ENCODE measurements at places on chromosomes 3 and 15.
A peak's percentile ranks its signal among the peaks of the same experiment; 100 is the strongest.

- no peak for DNase-seq
Observed at GRCh38 chr3:174776636-174777035, 82.5 kb upstream of the NAALADL2 start.

DNA sequence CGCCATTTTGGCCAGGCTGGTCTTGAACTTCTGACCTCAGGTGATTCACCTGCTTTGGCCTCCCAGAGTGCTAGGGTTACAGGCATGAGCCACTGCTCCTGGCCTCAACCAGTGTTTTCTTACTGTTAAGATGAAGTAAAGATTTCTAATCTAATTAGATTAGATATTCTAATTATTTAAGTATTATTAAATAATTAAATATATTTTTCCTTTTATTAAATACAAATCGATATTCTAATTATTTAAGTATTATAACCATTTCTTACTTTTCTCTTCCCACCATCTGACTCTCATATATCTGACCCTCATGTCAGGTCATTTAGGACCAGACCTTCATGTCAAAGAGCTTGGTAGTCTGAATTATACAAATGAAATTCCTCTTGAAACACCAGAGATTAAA is 1291.9 kb upstream of the EPHA6 start:
- DNase-seq: no peak

DNA sequence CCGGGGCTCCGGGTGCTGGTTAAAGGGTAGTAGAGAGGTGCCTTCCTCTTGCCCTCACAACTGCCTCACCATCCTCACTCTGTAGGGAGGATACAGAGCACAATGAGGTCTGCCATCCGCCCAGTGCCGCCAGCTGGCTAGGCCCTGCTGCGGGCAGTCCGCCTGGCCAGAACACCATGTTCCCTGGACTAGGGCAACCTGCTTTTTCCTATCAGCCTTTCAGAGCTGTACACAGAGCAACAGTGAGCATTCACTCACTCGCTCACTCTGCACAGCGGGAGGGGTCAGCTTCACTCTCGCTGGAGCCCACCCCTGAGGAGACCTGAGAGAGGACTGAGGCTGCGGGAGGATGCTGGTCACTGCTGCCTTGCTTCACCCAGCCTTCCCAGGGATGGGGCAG is 218.7 kb upstream of the CHRNA7 start:
- DNase-seq: no peak

DNA sequence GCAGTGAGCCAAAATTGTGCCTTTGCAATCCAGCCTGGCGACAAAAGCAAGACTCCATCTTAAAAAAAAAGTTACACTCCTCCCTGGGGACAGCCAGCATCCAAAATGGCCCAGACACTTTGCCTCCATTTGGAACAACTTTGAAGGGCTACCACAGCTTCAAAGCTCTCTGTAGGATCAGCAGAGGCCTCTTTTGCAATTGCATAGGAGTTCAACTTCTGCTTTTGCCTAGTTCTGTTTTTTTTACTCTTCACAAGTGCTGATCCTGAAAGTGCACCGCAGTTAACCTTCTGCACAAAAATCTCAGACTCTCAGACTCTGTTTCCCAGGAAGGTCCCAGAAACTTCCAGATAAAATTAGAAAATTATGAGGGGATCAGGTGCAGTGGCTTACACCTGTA is 25.2 kb upstream of the SLC4A7 start:
- no peak for DNase-seq

GRCh38 chr3:24640330-24640877 is 145.8 kb upstream of the THRB start:
- DNase-seq: no peak

- no peak for DNase-seq
Observed at GRCh38 chr3:23052208-23052607, 150.9 kb upstream of the UBE2E2 start.

DNA sequence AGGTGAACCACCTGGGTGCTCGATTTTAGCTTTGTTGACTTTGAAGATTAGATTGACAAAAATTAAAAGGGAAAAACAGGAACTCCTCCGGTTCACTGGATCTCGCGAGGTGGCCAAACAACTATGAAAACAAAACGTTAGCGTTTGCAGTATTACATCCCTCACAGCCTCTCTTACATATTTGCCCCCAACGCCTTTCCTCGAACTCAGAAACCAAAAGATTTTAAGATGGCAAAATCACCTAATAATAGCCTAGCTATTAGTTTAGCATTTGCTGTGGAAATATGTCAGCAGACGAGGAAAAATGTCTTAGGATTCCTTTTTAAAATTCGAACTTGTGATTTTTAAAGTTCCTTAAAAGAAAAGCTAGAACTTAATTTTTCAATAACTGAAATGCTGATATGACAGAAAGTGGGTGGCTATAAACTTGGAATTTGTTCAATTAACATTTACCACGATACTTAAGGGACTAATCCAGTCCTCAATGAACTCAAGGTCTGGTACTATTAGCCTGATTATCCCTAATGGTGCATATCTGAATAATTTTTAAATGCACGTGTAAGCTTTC is 491 bp upstream of the SENP7 start:
- DNase-seq: no peak

DNA sequence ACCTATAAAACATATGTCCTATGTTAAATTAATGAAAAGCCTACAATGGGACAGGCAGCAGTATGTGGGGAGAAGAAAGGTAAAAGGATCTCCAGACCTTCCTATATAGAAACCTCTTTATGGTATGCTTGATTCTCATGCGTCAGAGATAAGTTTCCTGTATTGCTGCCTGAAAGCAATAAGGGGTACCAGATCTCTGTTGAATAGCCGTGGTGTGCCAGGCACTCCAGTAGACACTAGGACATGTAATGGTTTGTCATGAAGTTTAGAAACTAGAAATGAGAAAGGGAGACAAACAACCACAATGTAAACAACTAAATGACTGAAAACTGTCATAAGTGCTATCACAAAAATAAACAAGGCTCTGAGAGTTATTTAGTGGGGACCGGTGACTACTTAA is 168.1 kb downstream of the EFHB start:
- no peak for DNase-seq

- no peak for DNase-seq
Observed at GRCh38 chr3:77563012-77563411, 523.1 kb downstream of the ROBO2 start.

DNA sequence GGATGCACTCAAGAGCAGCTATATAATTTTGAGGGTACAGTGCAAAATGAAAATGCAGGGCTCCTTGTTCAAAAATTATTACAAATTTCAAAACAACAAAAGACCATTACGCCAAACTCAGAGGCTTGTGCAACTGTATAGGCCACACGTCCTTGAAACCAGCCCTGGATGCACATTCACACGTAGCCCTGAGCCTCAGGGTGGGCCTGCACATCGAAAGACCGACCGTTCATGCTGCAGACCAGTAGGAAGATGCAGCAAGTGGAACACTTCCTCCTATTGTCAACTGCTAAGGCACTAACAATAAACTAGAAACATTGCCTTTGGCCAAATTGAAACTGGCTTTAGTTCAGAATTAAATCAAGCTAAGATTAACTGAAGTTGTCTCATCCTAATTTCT is 174.7 kb downstream of the SHOX2 start:
- DNase-seq: no peak

DNA sequence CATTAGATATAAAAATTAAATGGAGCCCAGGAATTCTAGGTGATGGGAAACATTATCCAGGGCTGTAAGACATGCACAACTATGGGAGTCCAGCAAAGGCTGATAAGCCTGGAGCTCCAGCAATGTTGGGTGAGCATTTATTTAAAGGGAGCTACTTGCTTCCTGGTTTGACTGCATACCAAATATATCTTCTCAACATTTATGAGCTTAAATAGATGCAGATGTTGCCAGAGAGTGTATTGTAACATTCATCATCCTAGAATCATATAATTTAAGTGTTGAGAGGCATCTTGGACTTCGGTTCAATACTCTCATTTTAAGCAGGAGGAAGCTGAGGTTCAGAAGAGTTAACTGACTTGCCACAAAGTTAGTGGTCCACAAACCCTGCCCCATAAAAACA is 12.2 kb upstream of the POLR2M start:
- DNase-seq: no peak

- DNase-seq: no peak
Observed at GRCh38 chr3:161050935-161051334, 54.2 kb downstream of the B3GALNT1 start.

DNA sequence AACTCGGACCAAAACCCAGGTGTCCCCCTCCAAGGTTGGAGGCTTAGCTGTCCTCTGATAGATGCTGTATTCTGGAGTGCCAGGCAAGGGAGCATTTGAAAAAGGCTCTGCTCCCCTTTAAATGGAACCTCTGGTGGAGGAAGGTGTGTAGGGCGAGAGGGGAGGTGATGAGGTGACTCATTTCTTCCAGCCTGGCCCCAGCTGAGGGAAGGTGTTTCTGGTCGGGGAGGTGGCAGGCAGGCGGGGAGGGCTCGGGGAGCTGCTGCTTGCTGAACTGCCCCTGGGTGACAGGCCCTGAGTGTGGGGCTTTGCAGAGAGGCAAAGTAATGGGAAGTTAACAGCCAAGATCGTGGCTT is 18.8 kb downstream of the PSTPIP1 start:
- no peak for DNase-seq

GRCh38 chr15:95653361-95653805 is 677.1 kb upstream of the NR2F2 start:
- no peak for DNase-seq

- no peak for DNase-seq
Observed at GRCh38 chr3:71228156-71228866, 355.2 kb downstream of the FOXP1 start.

DNA sequence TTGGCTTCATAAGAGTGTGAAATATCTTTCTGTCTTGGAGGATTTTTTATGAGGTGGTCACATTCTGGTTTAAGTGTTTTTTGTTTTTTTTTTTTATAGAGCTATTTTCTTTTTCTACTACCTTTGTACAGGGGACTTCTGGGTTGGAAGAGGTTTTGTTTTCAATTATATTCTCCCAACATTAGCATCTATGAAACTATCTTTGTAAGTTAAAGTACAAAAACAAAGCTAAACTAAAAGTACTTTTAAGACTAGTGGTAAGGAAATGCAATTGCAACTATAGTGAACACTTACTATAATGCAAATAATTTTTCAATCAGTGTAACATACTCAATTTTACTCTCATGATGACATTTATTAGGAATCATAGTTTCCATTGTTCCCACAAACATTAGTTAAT is 688.2 kb downstream of the SI start:
- no peak for DNase-seq

GRCh38 chr3:82505079-82505756 is 743.8 kb upstream of the GBE1 start:
- DNase-seq: no peak

DNA sequence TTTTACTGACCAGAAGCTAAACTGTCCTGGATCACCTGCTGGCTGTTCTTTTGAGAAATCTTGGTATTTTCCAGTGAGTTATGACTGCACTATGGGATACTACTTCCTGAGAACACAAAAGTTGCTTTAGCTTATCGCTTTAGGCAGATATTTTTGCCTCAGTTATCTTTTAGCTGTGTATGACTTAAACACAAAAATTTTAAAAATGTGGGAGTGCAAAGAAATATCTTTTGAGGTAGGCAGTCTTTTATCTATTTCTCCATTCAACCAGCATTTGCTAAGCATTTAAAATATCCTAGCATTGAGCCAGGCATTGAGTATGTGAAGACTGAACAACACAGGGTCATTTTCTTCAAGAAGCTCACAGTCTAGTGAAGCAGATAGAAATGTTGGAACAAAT is 981.9 kb downstream of the FHIT start:
- no peak for DNase-seq

GRCh38 chr15:71331173-71331572 is 215.9 kb downstream of the THSD4 start:
- DNase-seq: no peak

- DNase-seq: no peak
Observed at GRCh38 chr15:58164926-58165325, 26.7 kb downstream of the AQP9 start.

- DNase-seq: no peak
Observed at GRCh38 chr3:61186030-61186429, 65.2 kb downstream of the FHIT start.

GRCh38 chr3:153061938-153062528 is 100.0 kb upstream of the RAP2B start:
- no peak for DNase-seq

GRCh38 chr3:158101335-158102241 is 4.6 kb downstream of the SHOX2 start:
- peak; percentile 41 for DNase-seq

DNA sequence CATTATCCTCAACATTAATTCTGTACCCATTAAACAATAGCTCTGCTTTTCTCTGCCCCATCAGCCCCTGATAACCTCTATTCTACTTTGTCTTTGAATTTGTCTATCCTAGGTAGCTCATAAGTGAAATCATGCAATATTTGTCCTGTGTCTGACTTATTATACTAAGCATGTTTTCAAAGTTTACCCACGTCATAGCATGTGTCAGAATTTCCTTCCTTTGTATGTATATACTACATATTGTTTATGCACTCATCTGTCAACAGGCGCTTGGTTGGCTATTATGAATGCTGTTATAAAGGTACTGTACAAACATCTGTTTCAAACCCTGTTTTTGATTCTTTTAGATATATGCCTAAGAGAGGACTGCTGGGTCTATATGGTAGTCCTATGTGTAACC is 18.2 kb downstream of the CSNK1G1 start:
- no peak for DNase-seq

GRCh38 chr3:107661447-107662123 is 138.8 kb downstream of the BBX start:
- no peak for DNase-seq

DNA sequence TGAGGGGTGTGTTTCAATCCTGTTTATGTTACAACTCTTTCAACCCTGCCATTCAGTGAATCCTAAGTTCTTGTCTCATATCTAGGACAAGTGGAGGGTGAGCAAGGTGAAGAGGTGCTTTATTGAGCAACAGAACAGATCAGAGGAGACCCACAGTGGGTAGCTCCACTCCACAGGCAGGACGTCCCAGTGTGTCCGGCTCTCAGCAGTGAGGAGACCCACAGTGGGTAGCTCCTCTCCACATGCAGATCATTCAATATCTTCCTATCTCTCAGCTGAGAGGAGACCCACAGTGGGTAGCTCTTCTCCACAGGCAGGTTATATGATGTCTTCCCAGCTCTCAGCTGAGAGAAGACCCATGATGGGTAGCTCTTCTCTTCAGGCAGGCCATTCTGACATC is 556.7 kb downstream of the SI start:
- no peak for DNase-seq

DNA sequence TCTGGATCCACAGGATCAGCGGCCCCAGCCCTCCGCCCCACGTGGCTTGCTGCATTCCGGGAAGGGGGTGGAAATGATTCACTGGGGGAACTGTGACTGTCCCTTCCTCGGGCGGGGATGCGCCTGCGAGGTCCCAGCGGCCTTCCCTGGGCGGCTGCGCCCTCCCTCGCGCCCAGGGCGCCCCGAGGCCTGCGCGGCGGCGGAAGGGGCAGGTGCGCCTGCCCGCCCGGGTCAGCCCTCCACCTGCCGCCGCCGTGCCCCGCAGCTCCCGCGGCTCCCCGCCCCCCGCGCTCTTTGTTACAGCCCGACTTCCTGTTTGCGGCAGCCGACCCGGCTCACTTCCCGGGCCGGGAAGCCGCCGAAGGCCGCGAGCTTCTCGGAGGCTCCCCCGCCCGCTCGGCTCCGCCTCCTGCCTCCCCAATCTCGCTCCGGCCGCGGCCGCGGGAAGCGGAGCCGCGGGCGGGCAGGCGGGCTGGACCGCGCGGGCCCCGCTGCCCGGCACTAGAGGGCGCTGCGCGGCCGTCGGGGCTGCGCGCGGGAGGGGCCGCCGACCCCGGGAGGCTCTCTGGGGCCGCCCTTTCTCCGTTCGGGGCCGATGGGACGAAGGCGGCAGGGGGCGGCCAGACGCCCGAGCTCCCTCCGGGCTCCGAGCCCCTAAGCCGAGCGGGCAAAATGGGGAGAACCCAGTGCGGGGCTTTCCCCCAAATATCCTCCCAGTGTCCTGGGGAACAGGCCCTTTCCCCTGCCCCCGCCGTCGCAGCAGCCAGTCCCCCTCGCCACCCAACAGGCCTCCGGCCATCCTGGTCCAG is 11.5 kb upstream of the CHAC1 start:
- peak; percentile 80 for DNase-seq
